ENCODE measurements at places on chromosomes 5 and 9. TPM values are rescaled to one million over a fixed set of nuclear protein-coding genes. Genes with fewer than 3 reads are reported as not detected.

STPG3 gene
- not detected for total RNA-seq

CD274 gene
- 1.0 TPM for total RNA-seq

DNA sequence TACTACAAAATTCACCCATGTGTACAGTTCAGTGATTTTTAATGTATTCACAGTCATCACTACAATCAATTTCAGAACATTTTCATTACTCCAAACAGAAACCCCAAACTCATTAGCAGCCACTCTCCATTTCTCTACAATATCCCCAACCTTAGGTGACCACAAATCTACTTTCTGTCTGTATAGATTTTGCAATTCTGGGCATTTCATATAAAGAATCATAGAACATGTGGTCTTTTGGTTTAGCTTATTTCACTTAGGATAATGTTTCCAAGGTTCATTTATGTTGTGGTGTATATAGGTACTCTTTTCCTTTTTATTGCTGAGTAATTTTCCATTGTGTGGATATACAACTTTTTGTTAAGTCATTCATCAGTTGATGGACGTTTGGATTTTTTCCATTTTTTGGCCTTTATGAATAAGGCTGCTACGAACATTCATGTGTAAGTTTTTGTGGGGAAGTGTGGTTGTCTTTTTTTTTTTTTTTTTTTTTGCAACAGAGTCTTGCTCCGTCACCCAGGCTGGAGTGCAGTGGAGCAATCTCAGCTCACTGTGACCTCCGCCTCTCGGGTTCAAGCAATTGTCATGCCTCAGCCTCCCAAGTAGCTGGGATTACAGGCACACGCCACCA lies 54.5 kb downstream of the DOCK8 start:
- DNase-seq = no peak

GRCh38 chr9:75891277-75891741 lies 836 bp downstream of the PCSK5 start:
- DNase-seq = no peak
